Central memory CD4-positive, alpha-beta T cell (primary cell): ENCODE measurements at places on chromosomes 2 and 18.

- no peak for DNase-seq
Observed at GRCh38 chr2:146587291-146587713, 1257.5 kb upstream of the ACVR2A start.

DNA sequence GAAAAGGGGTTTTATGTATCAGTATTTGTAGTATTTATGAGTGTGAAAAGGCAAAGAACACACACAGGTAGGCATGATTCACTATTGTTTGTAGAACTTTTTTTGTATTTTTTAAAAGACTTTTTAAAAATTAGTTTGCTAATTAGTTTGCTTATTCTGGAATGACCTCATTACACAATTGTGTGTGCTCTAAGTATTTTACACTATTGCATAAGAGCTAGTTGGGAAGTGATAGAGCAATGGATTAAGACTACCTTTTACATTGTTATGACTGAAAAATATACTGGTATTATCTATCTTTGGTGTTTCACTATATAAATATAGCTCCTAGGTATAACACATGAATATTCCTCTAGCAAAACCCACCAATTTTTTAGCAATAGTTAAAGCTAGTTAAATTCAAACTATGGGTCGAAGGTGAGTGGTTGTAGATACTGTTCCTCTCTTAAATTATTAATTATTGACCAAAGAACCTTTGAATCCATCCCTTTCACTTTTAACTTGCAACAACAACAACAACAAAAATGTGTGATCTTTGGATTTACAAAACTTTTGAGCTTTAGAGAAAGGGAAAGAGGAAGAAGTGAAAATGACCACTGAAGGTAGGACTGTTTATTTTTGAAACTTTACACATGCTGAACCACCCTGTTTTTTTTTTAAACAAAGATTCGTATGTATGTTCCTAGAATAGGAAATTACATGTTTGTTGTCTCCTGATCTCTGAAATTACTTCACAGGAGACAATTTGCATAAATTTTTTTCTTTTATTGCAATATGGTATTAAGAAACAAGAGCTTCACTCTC lies 18.7 kb downstream of the ITPRID2 start:
- DNase-seq: no peak

GRCh38 chr2:143674051-143674450 lies 544.8 kb downstream of the ARHGAP15 start:
- DNase-seq: no peak

GRCh38 chr2:88097192-88097591 lies 29.6 kb downstream of the SMYD1 start:
- DNase-seq: no peak

DNA sequence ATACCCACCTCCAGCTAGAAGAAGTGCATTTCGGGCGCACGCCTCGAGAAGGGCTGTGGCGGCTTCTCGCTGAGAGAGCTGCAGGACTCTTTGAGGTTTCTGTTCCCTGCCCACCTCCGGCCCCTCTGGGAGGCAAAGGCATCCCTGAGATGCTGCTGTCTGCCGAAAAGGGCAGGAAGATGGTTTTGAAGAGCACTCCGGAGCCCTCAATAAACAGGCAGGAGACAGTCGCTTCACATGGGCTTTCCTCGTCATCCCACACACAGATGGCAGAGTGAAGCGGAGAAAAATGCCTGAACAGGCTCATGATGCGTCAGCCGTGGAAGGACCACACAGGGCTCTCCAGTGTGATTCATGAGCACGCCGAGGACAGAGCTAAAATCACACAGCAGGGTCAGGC lies 25.4 kb upstream of the GLI2 start:
- DNase-seq: no peak

- no peak for DNase-seq
Observed at GRCh38 chr2:159612255-159612901, 4.0 kb downstream of the BAZ2B start.

DNA sequence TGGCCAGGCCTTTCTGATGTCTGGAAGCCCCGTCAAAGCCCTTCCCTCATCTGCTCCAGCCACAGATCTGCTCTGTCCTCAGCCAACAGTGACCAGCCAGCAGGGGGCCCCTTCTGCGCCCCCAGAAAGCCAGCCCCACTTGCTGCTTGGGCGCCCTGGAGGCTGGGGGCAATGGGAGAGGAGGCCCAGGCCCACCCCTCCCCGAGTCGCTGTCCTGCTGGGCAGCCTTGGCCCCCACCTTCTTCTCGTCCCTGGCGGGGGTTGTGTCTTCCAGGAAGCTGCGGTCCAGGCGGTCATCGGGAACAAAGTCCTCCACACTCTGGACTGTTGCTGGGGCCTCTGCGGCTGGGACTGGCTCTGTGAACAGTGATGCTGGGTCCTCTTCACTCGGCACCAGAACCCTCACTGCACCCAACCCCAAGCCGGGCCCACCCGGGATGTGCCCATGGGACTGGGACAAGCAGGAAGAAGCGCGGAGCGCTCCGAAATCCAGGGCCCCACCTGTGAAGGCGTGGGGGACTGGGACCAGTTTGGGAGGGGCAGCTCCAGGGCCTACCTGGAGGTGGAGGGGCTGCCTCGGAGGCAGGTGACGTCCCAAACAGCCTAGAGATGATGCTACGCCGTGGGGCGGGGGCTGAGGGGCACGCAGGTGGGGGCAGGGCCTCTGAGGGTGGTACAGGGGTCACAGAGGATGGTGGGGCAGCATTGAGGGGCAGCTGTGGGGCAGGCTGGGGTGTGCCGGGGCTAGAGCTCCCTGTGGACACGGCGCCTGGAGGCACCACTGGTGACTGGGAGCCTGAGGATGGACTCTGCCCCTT lies 257.6 kb downstream of the ANKRD30B start:
- DNase-seq: no peak

DNA sequence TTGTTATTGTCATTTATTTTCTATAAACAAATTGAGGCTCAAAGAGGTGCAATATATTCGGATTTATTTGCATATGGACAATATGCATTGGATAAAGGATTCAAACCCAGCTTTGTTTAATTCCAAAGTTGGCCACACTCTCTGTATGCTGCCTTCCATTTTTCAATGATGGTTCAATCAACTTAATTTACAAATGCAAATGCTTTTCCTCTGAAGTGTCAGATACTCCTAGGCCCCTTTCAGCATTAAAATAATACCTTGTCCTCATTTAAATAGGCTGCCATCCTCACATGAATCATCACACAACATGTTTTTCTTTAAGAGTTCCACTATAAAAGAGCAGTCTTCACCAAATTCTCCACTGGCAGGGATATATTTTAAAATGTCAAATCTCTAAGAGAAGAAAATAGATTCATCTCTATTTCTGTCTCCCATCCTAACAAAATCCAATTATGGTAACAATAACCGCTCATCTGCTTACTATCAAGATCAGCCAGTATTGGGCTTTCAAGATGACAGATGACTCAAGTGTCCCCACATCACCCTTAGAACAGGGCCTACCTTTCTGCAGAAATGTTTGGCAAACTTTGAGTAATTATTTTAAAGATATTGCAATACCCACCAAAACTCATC lies 114.8 kb downstream of the SCG2 start:
- no peak for DNase-seq

DNA sequence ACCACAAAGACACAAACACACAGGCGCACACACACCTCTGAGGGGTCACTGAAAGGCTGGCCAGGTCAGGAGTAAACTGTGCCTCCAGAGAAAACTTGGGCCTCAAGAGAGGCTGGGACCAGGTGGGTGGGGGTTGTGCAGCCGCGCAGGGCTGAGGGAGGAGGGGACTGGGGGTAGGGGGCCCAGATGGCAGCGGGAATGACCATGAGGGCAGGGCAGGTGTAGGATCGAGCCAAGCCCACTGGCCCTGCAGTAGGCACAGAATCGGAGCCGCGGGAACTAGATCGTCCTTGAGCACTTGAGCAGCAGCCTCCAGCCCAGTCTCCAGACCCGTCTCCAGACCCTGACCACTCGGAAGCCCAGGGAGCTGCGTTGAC lies 36.8 kb downstream of the ANKMY1 start:
- no peak for DNase-seq

- no peak for DNase-seq
Observed at GRCh38 chr2:2669316-2669715, 338.2 kb upstream of the MYT1L start.

- no peak for DNase-seq
Observed at GRCh38 chr2:228140934-228141528, 40.5 kb downstream of the SPHKAP start.

- DNase-seq: no peak
Observed at GRCh38 chr2:238585836-238586821, 159.4 kb downstream of the ASB1 start.

- DNase-seq: no peak
Observed at GRCh38 chr2:27451095-27451494, 8.9 kb downstream of the KRTCAP3 start.

DNA sequence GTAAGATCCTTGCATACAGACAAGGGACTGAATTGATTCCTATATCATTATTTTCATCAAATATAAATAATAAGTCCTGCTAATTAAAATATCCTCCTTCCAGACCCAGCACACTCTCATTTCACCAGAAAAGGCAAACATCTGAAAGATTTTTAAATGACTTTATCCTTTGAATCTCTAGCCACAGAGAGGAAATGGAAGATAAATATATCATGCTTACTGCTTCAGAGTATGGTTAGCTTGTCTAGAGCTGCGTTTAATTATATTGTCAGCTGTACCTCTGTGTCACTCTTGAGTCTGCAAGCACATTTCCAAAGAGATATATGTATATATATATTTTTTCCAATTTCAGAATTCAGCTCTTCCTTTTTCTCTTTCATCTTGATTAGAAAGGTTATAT lies 232.7 kb downstream of the TRIB2 start:
- no peak for DNase-seq

DNA sequence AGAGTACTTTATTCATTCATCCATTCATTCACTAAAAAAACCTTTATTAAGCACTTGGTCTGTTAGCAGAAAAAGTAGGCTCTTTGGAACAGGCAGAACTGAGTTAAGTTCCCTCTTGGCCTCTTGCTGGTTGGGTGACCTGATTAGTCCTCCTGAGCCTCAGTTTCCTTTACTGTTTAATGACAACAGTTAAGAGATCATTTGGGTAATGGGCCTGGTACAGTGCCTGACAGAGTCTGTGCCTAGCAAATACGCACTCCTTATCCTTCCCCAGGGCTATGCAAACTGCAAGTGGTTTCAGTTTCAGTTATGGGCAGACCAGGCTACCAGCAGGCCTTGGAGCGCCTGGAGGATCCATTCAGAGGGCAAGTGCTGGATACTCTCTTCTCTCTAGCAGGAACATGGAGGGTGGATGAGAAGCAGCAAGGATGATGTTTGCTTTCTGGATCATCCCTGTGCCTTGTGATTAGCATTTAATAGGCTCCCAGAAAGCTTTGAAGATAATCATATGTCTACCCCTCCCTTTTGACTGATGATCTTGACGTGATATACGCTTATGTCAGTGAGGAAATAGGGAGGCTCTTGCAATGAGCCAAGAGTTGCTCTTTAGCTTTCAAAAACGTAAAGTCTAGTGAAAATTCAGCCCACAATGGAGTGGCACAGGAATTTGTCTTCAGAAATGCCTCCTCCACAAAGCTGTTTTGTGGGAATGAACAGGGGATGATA lies 12.4 kb upstream of the TAF1B start:
- DNase-seq: no peak

DNA sequence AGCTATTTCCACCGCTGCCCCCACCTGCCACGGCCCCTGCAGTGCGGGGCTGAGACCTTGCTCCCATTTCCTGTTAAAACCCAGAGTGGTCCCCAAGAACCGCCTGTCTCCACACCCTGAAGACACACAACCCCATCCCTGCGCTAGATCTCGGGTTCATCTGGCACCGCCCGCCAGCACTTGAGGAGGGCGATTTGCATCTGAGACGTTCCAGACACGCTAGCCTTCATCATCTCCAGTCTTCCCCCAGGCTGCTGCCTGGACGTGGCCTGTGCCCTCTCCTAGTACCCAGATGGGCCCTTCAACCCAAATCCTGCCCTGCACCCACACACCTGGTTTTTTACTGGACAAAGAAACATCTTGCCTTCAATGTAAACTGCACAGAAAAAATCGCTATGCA lies 49.8 kb downstream of the SLC66A2 start:
- no peak for DNase-seq

- DNase-seq: no peak
Observed at GRCh38 chr18:5630057-5630899, 86.5 kb upstream of the EPB41L3 start.

GRCh38 chr18:2997846-2998564 lies 14.9 kb downstream of the LPIN2 start:
- DNase-seq: no peak

GRCh38 chr2:178315078-178315477 lies 120.8 kb downstream of the OSBPL6 start:
- no peak for DNase-seq

GRCh38 chr2:26632624-26633185 lies 8.5 kb downstream of the CIB4 start:
- no peak for DNase-seq

GRCh38 chr18:713135-713490 lies 683 bp upstream of the ENOSF1 start:
- DNase-seq: no peak

DNA sequence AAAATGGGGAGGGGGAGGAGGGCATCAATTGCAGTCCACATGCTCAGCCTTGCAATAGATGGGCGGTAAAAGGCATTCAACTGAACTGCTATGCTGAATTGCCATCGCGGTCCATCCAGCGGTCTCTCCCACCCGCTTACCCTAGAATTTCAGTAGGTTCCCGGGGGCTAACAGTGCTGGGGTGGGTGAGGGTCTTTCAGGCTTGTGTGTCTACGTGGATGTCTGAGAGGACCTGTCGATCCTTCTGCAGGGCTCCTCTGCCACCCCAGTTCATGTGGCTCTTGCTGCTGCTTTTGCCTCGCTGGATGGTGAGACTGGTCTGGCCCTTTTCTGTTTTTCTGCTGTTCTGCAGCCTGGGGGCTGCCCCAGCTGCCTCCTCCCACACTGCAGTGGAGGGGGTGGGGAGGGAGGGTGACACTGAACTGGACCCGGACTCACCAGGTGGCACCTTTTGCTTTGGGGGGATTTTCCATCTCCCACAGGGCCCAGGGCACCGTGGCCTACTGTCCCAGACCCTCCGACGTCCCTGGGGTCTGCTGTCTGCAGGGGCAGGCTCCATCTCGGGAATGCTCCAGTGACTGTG lies 14.1 kb downstream of the ACKR3 start:
- DNase-seq: no peak

GRCh38 chr2:195664528-195664927 lies 7.5 kb downstream of the SLC39A10 start:
- no peak for DNase-seq

DNA sequence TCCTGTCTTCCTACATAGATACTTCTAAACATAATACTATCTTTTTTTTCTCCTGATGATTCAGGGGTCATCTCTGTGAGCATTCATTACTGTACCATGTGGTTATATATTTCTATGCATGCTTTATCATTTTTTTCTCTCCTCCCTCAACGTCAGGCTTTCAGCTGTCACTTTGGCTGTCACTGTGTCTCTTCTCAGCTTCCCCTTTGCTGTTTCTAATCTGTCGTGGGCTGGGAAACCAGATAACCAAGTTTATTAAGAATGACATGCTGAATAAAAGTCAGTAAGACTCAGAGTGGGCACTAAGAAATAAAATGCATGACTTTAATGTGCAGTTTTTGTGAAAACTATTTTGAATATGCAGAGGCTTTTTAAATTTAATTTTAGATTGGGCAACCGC lies 344.6 kb downstream of the NRXN1 start:
- no peak for DNase-seq

- no peak for DNase-seq
Observed at GRCh38 chr2:231462729-231463465, 1.4 kb downstream of the NCL start.
